ENCODE measurements at places on chromosomes 16 and 17.
A peak's percentile ranks its signal among the peaks of the same experiment; 100 is the strongest.

DNA sequence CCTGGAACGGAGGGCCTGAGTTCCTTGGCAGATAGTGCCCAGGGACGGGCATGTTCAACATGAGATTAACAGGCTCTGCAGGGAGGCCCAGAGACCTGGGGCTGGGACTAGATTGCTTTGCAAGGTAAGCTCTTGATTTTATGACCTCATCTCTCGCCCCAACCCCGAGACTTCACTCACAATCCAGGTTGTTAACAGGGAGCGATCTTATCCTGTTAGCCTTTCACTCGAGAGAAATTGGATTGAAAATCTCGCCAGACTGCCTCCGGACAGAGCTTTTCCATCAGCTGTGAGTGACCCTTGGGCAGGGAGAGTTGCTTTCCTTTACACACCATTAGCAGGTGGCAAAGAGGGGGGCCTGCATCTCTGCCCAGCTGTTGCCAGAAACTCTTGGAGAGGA, 521.7 kb upstream of the EEF2KMT start:
- no peak for DNase-seq

DNA sequence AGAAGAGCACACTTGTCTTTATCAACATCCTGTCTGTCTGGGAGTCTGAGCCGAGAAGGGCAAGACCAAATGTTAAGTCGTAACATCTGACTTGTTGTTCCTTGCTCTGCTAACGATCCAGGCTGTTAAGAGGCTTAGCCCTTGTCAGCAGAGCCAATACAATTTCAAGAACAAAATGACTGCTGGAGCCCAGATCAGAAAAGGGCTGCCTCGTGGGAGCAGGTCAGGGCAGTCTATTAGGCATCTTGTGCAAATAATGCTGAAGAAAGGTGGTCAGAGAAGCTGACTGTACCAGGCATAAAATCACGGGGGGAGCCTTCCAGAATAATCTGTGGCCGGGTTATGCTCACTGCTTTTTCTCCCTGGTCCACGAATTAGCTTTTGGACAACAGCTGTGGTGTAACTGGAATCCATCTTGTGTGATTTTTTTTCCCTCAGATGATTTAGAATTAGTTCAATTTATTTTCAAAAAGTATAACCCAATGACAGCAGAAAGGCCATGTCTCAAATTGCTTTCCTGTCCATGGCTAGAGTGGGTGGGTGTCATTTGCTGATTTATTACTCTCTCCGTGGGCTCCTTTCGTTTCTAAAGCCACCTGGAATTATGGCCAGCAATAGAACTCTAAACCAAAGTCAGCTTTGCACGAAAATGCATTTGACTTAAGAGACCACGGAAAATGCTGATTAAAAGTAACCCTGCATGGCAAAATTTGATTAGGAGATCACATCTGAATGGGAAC, 221.1 kb upstream of the HSBP1 start:
- no peak for DNase-seq

DNA sequence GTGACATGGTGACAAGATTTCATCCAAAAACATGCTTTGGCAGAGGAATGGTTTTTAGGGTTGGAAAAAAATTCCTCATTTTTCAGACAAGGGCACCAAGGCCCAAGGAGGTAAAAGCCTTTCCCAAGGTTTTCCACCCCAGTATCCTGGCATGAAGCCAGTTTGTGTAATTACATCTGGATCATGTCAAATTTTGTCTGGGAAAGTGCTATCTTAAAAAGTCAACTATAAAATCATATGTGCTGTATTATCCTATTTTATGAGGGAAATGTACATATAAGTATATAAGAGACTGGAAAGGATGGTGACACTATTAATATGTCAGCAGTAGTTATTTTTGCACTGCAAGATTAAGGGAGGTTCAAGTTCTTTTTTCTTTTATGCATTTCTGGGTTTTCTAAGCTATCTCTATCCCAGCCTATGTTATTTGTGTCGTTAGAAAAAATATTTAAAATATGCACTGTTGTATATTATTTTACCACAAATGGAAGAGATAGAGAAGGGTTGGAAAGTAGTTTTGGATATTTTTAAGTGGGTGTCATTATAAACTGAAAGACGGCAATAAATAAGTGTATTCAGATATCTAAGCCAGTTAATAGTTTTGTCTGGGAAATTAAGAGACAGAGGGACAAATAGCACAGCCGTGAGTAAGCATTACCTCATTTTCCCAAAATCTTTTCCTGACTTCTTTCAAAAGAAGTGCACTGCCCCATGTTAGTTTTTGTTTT, 13.5 kb upstream of the FBXO47 start:
- DNase-seq, result no peak

GRCh38 chr16:14151256-14152030, 80.3 kb downstream of the MRTFB start:
- no peak for DNase-seq

DNA sequence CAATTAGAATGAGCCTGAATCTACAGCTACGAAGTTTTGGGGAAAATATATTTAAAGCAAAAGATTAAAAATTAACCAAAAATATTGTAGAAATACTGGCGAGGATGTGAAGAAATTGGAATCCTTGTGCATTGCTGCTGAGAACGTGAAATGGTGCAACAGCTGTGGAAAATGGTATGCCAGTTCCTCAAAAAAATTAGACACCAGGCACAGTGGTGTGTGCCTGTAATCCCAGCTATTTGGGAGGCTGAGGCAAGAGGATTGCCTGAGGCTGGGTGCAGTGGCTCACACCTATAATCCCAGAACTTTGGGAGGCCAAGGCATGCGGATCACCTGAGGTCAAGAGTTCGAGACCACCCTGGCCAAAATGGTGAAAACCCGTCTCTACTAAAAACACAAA, 119.9 kb upstream of the TMEM97 start:
- DNase-seq, result no peak

DNA sequence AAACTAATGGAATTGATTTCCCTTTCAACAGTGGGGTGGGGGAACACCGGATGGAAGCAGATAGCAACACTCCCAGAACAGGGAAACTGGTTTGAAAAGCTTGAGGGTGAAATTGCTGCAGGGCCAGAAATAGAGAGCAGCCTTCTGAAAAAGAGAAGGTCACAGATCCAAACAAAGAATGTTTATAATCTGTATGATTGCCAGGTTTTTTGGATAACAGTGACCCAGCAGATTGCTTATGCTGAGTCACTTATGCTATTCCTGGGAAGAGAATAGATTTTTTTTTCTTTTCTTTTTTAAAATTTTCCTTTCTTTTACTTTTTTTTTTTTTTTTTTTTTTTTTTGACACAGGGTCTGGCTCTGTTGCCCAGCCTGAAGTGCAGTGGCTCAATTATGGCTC, 641.3 kb downstream of the KCNJ2 start:
- DNase-seq, result no peak

GRCh38 chr16:86450691-86451090, 59.6 kb upstream of the FOXF1 start:
- DNase-seq, result no peak

- DNase-seq, result no peak
Observed at GRCh38 chr16:53071748-53072301, 17.0 kb downstream of the CHD9 start.

GRCh38 chr17:2025622-2026309, 632 bp upstream of the RTN4RL1 start:
- DNase-seq, result no peak

DNA sequence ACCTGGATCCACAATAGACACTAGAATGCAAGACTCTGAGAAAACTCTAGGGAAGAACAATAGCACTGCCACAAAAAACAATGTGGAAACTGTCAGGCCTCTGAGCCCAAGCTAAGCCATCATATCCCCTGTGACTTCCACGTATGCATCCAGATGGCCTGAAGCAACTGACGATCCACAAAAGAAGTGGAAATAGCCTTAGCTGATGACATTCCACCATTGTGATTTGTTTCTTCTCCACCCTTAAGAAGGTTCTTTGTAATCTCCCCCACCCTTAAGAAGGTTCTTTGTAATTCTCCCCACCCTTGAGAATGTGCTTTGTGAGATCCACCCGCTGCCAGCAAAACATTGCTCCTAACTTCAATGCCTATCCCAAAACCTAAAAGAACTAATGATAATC, 39.2 kb upstream of the TNRC6C start:
- DNase-seq, result no peak

DNA sequence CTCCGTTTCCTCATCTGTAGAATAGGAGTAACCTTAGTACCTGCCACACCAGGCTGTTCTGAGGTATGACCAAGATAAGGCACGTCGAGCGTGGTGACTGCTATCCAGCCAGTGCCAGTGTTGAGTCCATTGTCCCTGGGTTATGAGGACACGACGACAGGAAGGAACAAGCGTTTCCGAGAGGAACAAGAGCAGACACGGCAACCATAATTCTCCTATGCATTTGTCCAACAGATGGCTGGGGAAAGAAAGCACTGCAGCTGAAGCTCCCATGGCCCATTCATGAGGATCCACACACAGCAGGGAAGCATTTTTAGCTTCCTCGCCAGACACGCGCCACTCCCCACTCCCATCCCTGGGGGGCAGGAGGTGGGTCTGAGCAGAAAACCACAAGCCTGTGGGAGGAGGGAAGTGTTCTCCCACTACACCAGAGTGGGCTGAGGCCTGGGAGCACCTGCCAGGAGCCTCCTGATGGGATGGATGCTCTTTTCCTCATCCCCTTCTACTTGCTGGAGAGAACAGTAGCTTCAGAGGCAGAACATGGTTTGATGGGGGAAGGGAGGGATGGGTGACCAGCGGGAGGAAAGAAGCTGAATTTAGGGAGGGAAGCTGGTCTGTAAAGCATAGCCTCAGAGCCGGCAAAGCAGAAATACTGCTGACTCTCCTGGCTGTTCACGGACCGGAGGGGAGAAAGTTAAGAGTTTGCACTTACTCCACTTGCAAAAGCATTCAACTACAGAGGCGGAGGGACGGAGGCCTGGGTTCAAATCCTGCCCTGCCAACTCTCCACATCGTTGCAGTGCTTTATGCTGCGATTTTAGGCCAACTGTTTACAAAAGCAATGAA, 2.7 kb downstream of the COTL1 start:
- DNase-seq, result no peak

DNA sequence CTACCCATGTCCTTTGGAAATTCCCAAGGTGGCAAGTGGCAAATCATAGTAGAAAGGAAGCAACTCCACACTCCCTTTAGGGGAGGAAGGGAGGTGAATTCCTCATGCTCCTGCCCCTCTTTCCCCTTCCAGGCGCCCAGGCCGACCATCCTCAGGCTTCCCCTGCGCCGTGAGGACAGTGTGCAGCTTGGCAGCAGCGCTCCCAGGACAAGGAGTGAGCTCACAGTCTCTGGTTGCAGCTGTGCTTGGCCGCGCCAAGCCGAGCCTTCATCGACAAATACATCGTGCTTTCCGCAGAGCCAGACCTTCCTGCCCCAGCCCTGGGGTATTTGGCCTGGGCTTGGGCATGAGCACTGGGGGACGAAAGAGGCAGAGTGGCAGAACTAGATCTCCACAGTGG, 112.6 kb downstream of the ENGASE start:
- DNase-seq, result no peak

- DNase-seq, result no peak
Observed at GRCh38 chr16:52492789-52493357, 54.1 kb downstream of the TOX3 start.

DNA sequence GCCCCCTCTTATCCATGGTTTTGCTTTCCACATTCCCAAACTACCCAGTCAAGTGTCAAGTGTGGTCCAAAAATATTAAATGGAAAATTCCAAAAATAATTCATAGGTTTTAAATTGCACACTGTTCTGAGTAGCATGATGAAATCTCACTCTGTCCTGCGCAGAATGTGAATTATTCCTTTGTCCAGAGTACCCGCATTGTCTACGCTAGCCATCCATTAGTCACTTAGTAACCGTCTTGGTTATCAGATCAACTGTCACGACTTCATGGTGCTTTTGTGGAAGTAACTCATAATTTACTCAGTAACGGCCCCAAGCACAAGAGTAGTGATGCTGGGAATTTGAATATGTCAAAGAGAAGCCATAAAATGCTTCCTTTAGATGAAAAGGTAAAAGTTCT, 94.9 kb downstream of the SLC39A11 start:
- no peak for DNase-seq

- no peak for DNase-seq
Observed at GRCh38 chr17:79777120-79777893, 641 bp upstream of the CBX2 start.

- no peak for DNase-seq
Observed at GRCh38 chr17:56142325-56142724, 10.9 kb upstream of the ANKFN1 start.

DNA sequence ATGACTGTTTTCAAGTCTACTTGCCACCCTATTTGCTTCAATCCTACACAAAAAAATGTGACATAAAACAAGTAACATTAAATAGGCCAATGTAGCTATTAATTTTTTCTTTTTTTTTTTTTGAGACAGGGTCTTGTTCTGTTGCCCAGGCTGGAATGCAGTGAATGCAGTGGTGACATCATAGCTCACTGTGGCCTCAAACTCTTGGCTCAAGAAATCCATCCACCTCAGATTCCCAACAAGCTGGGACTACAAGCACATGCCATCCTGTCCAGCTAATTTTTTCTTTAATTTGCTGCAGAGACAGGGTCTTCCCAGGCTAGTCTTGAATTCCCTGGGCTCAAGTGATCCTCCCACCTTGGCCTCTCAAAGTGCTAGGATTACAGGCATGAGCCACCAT, 29.4 kb downstream of the ANKFY1 start:
- no peak for DNase-seq

GRCh38 chr16:78842950-78843349, 743.5 kb downstream of the WWOX start:
- no peak for DNase-seq

- DNase-seq, result no peak
Observed at GRCh38 chr16:15770107-15770506, 86.7 kb downstream of the MYH11 start.

- peak; percentile 33 for DNase-seq
Observed at GRCh38 chr16:85253084-85253941, 141.0 kb upstream of the CIBAR2 start.

DNA sequence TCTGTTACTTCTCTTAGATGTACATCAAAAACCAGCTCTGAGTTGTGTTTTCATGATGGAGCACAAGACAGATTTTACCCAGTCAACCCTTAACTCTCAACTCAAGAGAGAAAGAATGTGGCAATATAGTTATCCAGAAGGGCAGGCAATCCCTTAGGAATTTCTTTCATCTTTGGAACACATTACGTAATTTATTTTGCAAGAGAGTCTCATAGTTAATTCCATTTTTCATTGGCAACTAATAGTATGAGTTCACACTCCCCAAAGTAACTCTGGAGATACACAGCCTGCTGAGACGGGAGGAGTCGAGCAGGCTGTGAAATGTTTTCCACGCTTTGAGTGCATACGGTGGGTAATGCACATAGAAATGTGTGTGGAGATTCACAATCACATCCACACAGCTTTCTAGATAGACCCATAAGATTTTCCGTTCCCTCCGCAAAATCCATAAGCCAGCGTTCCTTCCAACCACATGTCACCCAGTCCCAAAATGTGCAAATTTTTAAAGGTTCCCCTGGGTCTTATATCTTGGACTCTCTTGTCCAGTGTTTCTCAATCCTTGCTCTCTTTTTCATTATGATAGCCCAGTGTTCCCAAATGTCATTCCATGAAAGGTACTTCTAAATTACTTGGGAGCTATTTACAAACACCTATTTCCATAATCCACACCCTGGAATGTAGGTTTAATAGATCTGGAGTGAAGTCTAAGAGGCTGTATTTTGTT, 8.4 kb upstream of the CDRT4 start:
- DNase-seq, result no peak

- DNase-seq, result no peak
Observed at GRCh38 chr16:48384520-48385252, 527 bp downstream of the SIAH1 start.

GRCh38 chr17:9200699-9201359, 179.5 kb downstream of the NTN1 start:
- no peak for DNase-seq

Measured in stimulated activated CD8-positive, alpha-beta memory T cell treated with anti-CD3 and anti-CD28 coated beads, Interleukin-12 subunit alpha, Interleukin-12 subunit beta, amount 100 ng/mL, for 1 hour (primary cell).